ENCODE measurements at places on chromosomes 1 and 21.

- DNase-seq, result no peak
Measured at GRCh38 chr1:18743233-18743632, 112.6 kb downstream of the PAX7 start.

DNA sequence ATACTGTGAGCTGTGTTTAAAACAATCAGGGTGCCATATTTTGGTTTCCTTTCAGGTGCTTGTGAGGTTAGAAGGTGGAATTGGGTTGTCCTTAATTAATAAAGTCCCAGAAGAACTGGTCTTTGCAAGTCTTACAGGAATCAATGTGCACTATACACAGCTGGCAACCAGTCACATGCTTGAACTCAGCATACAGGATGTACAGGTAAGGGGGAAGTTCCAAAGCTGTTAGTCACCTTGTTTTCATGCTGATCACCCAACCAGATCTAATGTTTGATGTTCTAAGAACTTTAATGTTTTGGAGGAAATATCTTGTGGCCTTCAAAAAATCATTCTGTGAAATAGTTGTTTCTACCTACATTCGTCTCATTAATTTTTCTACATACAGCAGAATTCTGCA lies 156.3 kb downstream of the VPS13D start:
- no peak for DNase-seq

- DNase-seq, result peak; percentile 100
Measured at GRCh38 chr1:26541816-26542711, 12.5 kb downstream of the RPS6KA1 start.

DNA sequence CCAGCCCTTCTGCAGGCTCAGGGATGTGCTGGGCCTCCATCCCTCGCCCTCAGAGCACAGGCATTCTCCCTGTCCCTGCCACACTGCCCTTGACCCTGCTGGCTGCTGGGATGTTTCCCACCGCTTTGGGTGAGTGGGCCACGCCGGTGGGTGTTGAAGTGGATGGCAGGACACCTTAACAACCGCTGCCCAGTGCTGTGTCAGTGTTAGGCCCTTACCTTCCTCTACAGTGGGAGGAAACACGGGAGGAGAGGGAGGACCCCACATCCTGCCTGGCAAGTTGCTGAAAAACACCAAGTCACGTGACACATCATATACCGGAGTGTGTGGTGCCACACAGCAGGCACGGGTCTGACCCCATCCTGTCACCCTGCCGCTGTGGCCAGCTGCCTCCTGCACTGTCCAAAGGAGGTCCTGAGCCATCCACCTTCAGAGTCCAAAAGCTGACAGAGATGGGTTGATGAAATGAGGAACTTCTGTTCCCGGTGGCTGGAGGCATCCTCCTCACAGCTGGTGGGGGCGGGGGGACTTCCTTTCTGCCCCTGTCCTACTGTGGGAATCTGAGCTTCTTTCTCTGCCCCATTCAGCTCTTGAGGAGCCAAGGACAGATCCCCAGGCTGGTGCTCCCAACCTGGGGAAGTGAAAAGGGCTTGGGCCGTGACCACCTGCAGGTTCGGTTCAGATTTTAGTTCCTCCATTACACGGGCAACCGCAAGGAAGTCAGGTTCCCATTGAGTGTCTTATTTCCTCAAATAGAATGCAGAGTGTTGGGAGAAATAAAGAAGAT lies 3.2 kb upstream of the THEMIS2 start:
- DNase-seq, result peak; percentile 75

Data from Kasumi-1 (cell line).